ENCODE measurements at places on chromosomes 3 and 15.
A peak's percentile ranks its signal among the peaks of the same experiment; 100 is the strongest.

- DNase-seq: no peak
Measured at GRCh38 chr3:99534951-99535704, 103.3 kb upstream of the COL8A1 start.

DNA sequence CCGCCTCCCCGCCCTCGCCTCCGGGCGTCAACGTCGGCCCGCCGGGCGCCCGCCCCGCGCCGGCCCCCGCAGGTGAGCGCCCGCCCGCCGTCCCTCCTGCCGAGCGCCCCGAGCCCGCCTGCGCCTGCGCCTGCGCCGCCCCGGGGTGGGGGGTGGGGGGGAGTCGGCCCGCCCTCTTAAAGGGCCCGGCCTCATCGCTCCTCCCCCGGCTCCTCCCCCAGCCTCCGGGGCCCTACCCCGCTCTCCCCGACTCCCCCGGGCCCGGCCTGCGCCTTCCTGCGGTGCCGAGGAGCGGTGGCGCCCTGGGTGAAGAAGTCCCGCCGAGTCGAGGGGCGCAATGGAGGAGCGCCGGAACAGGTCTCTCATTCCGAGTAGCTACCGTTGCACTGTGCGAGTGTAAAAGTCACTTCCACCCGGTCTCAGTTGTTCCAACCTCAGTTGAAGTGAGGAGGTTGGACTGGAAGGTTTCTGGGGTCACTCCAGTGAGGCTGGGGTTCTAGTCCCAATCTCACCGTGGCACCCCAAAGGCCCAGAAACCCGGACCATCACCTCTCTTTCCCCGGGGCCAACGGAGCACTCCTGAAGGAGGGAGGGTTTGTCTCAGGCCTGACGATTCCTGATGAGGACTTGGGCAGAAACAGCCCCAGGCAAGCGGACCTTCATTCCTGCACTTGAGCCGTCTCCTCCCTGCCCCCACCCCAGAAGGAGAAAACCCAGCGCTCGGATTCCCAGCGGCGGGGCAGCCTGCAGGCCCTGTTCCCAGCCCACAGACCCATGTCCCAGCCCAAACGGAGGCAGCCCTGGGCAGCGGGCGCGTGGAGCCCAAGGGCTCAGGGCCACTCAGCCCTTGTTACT, 1.5 kb upstream of the TNK2 start:
- DNase-seq: peak; percentile 99

DNA sequence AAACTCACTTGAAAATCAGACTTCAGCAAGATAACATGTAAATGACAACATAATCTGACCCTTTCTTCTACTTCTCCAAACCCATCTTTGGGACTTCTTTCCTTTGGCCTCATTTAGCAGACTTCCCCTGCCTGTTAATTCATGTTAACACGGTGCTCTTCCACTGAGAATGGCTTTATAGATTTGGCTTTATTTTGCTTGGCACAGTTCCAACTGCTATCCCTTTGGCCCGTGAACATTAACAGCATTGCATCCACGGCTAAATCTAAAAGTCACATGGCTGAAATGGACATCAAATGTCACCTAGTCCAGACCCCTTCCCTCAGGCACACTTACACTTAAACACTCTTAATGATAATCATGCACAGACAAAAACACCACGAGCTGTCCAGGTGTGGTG, 3.8 kb downstream of the ZMAT3 start:
- no peak for DNase-seq

DNA sequence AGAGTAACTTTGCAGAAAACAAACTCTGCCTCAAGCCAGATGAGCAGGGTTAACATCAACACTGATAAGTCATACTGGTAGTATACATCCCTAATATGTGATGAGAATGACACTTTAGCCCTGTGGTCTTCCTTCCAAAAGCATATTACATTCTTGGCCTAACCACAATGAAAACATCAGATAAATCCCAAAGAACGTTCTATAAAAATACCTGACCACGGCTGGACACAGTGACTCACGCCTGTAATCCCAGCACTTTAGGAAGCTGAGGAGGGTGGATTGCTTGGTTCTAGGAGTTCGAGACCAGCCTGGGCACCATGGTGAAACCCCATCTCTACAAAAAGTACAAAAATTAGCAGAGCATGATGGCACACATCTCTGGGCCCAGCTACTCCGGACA, 4.7 kb downstream of the TMCC1 start:
- DNase-seq: no peak

DNA sequence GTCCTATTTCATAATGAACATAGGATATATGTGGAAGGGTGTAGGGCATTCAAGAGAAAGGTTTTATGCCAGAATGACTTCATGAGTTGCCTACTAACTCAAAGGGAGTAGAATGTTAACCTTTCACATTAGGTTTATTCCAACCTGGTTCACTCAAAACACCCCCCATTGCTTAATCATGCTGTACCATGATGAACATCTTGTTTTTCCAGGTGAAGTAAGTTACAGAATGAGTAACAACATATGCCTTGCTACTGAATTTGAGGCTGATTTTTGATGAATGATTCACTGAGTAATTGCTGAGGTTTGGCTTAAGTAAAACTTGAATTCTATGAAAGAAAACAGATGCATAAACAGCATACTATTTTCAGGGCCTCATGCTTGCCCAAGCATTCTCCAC, 5.9 kb upstream of the CLDN16 start:
- no peak for DNase-seq

DNA sequence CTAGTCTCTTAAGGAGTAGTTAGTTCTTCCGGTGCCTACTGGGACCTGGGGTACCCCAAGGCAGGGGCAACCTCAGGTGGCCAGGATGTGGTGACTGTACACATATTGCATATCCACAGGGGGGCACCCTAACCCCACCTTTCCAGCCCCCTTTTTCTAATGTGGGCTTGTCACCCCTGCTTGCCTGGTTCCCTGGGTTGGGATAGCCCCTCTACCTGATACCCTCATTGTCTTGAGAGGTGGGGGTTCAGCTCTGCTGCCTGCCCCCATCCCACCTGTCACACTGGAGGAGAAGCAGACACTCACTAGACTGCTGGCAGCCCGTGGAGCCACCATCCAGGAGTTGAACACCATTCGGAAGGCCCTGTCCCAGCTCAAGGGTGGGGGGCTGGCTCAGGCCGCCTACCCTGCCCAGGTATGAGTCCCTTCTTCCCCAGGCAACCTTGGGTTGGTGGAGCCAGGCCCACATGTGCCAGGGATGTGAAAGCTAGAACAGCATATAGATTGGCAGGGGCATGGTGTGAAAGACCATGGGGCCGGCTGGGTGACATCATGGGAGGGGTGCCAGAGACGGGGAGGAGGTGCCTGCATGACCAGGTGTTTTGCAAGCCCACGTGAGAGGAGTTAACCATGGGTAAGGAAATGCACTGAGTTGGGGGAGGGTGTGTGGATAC, 4.0 kb downstream of the GLYCTK start:
- peak; percentile 71 for DNase-seq

DNA sequence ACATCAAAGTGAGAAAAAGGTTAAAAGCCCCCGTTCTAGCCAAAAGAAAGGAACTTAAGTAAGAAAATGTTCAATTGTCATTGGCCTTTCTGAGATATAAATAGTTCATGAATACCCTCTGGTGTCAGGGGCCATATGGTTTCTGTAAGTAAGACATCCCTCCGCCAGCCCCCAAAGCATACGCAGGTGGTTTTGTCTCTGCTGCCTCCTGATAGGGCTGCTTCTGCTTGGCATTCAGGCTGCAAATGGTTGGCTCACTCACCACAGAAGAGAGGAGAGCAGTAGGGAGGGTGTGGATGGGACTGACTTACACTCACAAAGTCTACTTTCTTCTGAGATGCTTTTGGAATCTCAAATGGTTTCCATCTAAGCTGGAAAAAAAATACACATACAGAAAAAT, 29.8 kb downstream of the HGD start:
- no peak for DNase-seq

DNA sequence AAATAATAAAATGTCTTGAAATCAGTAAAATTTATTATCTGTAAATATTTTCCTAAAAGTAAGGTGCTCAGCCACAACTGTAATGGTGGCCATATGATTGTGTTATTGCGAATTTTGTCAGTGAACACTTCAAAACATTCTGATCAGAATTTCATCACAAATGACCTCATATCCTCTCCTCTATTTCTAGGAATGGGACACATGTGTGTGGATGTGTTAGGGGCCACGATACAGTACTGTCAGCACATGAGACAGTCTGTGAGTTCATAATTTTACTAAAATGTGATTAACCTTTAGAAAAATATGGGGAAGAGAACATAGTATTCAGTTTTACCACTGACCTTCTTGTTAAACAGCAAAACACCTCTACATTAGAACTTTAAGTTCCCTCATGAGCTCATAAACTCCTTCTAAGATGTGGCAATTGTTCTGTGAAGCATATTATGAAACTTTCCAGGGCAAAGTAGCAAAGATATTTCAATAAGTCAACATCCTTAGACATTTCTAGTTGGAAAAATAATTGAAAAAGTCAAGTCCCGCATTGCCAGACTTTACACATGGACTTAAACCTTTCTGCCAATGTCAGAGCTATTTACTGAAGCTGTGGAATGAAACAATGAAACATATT, 158.2 kb upstream of the ABI3BP start:
- no peak for DNase-seq

DNA sequence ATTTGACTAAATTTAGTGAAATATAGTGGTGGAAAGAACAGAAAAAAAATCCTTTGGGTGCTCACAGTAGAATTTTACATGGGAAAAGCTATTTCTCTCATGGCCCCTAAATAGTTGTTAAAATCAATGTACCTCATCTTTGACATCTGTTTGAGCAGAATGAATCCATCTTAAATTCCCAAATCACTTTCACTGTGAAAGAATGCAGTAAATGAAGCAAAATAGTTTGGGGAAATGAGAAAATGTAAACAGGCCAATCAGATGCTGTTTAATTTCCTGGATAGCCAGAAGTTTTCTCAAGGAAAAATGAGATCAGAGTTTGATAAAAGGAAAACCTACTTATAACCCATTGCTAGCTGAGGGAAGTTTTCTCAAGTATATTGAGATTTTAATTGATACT, 406.9 kb downstream of the ROBO2 start:
- DNase-seq: no peak

DNA sequence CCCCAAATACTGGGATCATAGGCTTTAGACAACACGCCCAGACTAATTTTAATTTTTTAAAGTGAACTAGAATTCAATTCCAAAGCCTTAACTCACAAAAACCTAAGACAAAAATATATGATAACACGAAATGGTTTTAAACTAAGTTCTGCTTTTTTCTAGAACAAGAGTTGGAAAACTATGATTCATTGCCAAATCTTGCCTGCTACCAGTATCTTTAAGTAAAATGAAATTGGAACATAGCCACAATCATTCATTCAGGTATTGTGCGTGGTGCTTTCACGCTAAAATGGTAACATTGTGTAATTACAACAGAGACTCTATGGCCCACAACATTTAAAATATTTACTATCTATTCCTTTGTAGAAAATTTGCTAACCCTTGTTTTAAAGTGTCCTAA, 488.0 kb upstream of the ZNF385D start:
- no peak for DNase-seq

DNA sequence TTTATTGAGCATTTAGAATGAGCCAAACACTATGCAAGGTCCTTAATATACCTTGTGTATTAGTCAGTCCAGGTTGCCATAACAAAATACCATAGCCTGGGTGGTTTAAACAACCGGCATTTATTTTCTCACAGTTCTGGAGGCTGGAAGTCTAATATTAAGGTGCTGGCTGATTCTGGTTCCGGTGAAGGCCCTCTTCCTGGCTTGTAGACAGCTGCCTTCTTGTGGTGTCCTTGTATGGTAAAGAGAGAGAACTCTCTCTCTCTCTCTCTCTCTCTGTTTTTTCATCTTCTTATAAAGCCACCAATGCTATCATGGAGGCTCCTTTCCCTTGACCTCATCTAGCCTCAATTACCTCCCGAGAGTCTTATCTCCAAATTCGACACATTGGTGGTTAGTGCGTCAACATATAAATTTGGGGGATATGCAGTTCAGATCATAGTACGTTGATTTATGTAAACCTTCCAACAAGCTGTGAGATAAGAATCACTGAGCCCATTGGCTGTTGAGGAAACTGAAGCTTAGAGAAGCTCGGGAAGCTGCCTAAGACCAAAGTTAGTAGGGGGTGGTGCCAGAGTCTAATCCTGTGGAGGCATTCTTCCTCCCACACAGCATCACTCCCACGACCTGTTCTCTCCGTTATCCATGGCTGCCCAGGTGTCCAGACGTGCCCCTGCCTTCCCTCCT, 298.0 kb upstream of the PROK2 start:
- no peak for DNase-seq

Data from 8988T (cell line).